ENCODE measurements at places on chromosomes 5 and 9.

DNA sequence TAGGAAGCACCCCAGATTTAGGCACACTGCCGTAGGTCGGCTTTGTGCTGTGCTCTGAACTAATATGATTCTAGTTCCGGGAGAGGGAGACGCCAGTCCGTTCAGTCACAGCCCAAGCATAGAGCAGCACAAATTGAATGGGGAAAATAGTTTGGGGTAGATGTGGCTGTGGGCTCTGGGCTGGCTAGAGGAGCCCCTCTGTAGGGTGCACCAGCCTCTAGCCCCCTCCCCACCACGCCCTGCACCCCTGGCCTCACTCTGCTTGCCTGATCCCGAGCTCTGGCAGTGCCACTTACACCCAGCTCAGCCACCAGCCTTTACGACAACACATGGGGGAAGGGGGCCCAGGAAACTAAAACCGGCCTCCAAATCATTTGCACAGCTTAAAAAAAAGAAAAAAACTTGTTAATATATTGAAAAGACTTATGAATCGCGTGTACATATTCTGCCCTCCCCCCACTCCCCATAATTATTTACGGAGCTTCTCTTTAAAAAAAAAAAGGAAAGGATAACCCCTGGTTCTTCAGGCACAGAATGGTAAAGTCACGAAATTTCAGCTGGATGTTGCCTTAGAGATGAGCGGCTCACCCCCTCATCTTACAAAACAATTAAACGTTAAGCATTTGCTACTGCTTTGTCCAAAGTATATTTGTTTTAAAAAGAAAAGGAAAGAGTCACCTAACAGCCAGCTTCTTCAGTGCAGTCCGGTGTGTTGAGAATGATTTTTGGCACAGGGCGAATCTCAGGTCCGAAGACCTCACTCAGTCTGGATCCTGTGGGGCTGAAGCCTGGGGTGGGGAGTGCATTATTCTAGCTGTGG lies 3.5 kb downstream of the LMX1B start:
- no peak for DNase-seq

DNA sequence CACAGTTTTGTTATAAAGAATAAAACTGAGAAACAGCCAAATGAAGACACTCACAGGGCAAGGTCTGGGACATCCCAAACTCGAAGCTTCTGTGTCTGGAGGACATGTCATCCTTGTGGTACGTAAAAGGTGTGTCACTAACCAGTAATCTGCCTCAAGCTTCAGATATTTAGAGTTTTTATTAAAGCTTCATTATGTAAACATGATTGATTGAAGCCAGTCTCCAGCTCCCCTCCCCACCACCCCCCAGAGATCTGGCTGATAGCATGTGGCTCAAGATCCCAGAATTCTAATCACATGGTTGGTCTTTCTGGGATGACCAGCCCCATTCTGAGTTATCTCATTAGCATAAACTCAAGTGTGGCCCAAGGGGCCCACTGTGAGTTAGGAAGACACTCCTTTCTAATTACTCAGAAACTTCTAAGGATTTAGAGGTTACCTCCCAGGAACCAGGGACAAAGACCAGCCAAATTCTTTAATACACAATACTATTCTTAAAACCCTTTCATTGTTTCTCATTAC lies 31.4 kb upstream of the ERAP1 start:
- no peak for DNase-seq

DNA sequence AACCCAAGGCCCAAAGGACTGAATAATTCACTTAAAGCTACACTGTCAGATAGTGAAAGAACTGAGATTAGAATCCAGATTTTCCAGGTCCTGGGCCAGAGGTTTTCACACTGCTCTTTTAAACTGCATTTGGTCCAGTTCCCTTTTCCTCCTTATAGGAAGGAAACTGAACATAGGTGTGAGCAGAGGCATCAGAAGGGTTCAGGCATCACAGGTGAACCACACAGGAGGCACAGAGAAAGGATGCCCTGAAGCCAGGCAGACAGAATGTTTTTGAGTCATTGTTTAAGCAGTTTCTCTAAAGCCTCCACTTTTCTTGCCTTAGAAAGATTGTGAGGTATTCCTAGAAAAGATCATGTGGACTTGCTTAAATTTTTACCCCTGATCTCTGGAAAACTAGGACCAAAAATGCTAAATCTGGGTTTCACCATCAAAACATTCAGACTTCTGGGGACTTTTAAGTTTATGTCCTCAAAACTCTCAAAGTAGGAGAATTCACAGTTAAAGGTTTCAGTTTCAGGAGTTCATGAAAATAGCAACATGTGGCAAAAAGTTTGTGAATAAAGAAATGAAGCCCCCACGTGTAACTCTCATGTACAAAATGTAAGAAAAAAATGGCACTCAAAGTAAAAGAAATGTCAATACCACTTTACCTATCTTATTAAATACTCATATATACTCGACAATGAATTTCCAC lies 386.1 kb downstream of the NTRK2 start:
- DNase-seq = no peak

- DNase-seq = no peak
These were observed at the start of gene GCNT4 for GRCh38 chr5:75052192-75053053. Gene GCNT4 (minus strand): TSS chr5:75052558. CDS start chr5:75030037, 22,521 bp downstream.

GRCh38 chr5:102077920-102078319 lies 218.2 kb downstream of the SLCO4C1 start:
- DNase-seq = no peak

DNA sequence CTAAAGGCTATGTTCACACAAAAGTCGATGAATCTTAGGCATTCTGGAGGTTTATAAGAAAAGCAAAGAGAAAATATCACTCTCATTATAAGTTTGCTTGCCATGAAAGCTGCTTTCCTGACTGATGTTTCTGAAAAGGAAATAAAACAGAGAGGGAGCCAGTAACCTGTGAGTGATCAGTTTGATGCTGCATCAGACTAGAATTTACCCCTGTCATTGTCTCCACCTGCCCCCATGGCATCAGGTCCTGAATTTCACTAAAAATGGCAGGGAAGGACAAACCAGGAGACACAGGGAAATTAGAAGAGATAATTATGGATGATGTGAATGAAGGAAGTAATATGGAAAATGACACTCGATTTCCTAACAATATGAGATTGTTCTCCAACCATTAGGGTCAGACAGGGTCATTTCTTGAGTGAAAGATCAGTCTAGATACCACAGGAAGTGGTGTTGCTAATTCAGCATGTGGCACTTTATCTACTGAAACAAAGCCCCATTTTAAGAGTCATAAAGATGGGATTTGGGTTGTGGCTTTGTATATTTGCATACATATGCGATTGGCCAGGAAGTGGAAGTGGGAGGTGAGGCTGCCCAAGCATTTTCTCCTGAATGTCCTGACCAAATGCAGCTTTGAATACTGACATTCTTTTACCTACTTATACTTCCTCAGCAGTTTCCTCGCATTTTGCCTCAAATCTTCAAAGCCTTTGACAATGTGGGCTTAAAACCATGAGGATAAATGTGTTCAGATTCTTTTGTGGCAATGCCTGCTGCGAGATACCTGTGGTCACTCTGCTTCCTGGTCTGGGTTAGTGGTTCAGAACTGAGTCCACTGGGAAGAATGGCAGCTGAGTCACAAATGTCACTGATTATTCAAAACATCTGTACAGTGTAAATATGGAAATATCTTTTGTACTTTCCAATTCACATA lies 29.7 kb downstream of the MEGF10 start:
- no peak for DNase-seq
